ENCODE measurements at places on chromosomes 12 and 14. TPM values are rescaled to one million over a fixed set of nuclear protein-coding genes. Genes with fewer than 3 reads are reported as not detected.

Gene ALG10B
- 3.9 TPM for total RNA-seq

Gene FCF1
- 21.9 TPM for total RNA-seq

Gene KCNA1
- total RNA-seq = 0.18 TPM

Gene NKX2-1
- total RNA-seq = not detected

- DNase-seq = no peak
Measured at GRCh38 chr12:54195080-54195736, 6.4 kb upstream of the SMUG1 start.

- no peak for DNase-seq
Measured at GRCh38 chr12:46629331-46630229, 196.2 kb downstream of the SLC38A4 start.

DNA sequence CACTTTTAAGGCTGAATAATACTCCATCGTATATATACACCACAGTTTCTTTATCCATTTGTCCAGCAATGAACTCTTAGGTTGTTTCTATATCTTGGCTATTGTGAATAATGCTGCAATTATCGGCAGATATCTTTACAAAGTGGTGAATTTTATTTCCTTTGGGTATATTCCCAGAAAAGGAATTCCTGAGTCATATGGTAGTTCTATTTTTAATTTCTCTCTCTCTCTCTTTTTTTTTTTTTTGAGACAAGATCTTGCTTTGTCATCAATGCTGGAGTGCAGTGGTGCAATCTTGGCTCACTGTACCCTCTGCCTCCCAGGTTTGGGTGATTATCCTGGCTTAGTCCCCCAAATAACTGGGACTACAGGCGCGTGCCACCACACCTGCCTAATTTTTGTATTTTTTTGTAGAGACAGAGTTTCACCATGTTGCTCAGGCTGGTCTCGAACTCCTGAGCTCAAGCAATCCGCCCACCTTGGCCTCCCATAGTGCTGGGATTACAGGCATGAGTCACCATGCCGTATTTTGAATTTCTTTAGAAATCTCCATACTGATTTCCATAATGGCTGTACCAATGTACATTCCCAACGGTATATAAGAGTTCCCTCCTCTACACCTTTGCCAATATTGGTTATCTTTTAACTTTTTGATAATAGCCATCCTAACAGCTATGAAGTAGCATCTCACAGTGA lies 98.4 kb downstream of the EFCAB11 start:
- peak; percentile 86 for DNase-seq

DNA sequence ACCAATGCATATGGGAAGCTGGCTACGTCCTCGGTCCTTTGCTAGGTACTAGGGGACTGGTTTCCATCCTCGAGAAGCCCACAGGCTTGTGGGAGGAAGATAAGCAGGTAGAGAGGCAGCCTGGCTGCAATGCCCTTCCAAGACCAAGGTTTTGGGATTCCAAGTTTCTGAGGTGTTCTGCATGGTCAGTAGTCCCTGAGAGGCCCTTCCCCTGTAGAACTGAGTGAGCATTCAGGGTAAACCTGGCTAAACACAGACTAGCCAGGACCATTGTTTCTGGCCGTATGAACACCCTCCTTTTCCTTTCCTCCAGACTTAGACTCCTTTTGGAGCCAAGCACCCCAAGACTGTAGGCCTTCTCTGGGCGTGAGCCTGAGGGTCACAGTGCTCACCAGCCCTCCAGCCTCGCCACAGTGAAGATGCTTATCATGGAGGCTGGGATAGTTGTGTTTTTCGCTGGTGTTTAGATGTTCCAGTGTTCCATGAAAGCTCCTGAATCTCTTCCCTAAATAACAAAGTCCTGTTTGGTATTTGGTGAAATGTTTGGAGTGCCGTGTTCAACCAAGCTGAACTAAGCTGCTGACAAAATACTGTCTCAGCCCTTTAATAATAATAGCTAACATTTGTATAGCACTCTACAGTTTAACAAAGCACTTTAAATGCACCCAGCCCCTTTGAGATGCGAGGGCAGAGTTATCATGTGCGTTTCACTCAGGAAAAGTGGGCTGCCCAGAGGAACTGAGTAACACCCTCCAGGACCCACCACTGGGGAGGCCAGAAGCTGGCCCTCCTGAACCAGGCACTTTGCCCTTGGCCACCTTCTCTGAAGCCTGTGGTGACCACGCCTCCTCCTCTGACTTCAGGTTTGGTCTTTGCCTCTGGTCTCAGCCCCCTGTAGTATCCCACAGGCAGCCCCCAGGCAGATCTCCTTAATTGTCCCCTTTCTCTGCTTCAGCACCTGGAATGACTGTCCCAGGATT lies 284.5 kb downstream of the CACNA1C start:
- DNase-seq = no peak

DNA sequence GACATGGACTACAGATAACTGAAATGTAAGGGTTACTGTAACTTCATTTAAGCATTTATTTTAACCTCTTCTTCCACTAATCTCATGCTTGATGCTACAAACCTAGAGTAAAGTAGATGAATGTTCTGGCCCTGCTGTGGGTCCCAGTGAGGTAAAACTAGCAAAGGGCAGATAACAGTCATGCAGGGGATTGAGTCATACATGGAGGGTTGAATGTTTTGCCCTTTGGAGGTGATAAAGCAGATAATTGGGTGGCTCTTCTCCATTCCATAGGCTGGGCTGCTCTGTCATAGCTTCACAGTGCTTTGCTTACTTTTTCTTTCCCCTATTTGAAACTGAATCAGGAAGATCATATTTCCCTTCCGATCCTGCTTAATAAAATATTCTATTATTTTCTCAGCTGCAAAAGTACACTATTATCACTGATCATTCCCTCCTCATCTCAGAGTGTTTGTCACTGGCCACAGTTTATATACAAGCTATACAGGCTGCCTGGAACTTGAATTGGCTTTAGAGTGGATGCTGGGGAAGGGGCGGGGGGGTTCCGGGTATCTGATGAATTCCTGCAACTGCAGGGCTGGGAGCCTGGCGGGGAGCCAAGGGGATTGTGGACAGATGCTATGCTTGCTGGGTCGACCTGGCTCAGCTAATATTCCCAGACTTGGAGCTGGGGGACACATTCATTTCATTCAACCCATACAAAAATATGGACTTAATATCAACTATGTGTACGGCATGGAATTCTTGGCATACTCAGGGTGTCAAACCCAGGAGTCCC lies 235.1 kb downstream of the NRXN3 start:
- no peak for DNase-seq

- DNase-seq = no peak
Measured at GRCh38 chr14:90891326-90891725, 75.1 kb upstream of the TTC7B start.

- DNase-seq = peak; percentile 85
Measured at GRCh38 chr14:24113801-24114531, 611 bp upstream of the DCAF11 start.

- DNase-seq = peak; percentile 98
Measured at GRCh38 chr12:43758728-43759563, at the start of the genes IRAK4 and PUS7L. TSS of gene IRAK4 (plus strand) at chr12:43758951. CDS start at chr12:43768112, 9,161 bp downstream. TSS of gene PUS7L (minus strand) at chr12:43758790. CDS start at chr12:43755245, 3,545 bp downstream.

DNA sequence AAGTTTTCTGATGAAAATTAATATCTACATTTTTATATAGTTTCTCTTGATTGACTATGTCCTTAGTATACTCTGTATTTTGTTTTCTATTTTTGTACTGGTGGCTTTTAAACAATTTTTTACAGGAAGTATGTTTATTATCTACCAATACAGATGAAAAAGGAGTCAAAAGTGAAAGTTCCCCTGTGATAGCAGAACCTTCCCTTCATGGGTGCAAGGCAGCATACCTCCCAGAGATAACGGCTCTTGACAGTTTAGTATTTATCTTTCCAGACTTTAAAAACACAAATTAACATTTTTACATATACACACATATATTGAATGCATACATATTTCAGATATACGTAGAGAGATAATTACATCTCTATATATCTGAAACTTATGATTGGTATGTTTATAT lies 17.1 kb upstream of the FAM234B start:
- DNase-seq = no peak

- no peak for DNase-seq
Measured at GRCh38 chr12:78562368-78563205, 302.0 kb upstream of the SYT1 start.

DNA sequence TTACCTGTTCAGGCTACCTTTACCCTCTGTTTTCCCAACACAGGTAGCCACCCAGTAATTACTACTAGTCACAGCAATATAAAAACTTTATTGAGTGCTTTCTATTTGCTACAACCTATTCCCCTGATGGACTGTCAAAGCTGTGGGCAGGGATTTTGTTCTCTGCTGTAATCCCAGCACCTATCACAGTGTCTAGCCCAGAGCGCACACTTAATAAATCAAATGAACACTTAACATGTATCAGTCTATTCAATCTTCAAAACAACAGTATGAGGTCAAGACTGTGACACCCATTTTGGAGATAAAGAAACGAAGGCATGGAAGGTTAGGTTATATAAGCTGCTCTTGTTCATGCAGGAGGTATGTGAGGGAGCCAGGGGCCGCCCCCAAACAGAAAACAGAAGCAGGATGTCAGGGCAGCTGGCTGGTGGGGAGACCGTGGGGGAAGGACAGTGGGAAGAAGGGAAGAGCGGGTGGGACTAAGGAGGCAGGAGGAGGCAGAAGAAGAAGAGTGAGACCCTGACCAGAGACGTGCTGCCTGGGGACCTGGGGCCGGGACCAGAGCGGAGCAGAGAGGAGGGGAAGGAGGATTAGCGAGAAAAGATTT lies 1.7 kb downstream of the TNFRSF1A start:
- DNase-seq = no peak

GRCh38 chr12:93767524-93767863 lies 90.3 kb downstream of the CRADD start:
- DNase-seq = no peak

DNA sequence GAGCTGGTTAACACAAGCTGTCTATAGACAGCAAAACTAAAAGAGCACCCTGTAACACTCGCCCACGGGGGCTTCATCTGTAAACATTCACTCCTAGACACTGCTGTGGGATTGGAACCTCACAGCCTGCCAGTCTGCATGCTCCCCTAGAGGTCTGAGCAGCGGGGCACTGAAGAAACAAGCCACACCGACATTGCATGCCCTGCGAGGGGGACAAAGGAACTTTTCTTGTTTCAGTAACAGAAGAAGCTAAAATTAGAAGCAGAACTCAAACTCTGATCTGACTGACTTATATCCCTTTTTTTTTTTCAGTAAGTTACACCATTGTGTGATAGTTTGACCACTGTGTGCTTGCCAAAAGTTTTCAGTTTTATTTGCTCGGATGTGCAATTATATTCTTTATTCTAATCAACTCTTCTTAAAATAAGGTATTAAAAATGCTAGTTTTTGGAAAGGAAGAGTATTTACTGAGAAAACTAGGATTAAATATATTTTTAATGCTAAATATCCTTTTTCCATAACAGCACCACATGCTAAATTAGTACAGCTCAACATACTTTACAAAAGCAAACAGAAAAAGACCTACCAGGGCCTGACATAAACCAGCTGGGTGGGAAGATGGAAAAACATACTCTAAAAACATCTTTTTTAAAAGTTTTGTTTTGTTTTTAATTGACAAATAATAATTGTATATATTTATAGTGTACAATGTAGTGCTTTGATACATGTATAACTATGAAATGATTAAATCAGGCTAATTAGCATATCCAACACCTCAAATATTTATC lies 100.2 kb downstream of the EPS8 start:
- DNase-seq = peak; percentile 39

DNA sequence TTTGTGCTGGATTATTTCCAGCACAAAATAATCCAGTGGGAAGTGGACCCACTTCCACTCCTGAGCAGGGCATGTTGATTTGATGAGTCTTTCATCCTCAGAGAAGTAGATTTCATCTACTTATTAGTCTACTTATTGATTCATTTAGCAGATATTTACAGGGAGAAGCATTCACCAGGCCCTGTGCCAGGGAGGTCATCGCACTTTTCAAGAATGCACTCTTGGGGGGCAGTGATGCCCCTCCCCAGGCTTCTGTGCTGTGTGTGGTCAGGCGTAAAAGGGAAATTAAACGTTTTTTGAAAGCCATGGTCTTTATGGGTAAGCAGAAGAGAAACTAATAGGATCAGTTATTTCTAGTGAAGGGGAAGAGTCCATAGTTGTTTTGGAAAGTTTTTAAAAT lies 610.7 kb upstream of the TMEM132C start:
- no peak for DNase-seq

- DNase-seq = no peak
Measured at GRCh38 chr14:49189375-49189774, 396.8 kb downstream of the RPS29 start.

GRCh38 chr14:104299993-104300761 lies 161.8 kb downstream of the KIF26A start:
- no peak for DNase-seq

DNA sequence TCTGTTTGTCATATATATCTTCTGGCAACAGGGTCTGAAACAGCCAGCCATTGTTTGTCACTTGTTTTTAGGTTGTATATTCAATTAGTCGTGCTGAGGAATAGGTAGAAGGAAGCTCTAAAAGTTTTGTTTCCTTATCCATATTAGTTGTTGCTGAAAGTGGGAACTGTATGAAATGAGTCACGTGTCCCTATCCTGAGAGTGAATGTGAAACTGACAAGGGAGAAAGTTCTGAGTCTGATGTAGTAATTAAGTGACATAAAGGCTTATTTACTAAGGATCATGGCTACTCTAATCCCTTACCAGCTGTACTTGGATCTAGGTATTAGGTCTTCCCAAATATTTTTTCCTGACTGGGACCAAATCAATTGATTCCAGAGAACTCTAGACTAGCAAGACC lies 16.4 kb downstream of the FAM234B start:
- DNase-seq = no peak

DNA sequence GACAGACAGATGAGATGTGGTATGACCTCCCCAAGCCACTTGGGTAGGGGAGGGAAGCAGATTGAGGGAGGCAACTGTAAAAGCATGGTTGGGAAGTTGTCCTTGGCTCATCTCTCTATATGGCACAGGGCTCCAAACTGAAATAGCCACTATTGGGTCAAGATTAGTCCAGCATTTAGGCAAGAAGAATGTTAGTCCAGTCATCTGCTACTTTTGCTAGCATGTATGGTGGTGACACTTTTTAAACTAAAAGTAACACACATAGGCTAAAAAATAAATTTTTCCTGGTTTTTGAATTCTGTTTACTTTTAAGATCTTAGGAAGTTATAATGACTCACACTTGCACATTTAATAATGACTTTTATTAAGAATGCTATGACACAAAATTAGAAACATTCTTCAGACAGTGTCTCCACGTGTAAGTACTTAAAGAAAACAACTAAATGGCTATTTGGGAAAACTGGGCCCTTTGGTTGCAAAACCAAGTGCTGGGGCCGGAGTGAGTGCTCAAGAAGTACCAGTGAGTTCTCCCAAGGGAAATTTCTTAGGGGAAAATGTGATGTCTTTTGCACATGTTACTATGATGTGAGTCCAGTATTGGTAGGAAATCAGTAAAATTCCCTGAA lies 179.1 kb upstream of the HIF1A start:
- DNase-seq = peak; percentile 50
